ENCODE measurements at places on chromosomes 5 and 9.

DNA sequence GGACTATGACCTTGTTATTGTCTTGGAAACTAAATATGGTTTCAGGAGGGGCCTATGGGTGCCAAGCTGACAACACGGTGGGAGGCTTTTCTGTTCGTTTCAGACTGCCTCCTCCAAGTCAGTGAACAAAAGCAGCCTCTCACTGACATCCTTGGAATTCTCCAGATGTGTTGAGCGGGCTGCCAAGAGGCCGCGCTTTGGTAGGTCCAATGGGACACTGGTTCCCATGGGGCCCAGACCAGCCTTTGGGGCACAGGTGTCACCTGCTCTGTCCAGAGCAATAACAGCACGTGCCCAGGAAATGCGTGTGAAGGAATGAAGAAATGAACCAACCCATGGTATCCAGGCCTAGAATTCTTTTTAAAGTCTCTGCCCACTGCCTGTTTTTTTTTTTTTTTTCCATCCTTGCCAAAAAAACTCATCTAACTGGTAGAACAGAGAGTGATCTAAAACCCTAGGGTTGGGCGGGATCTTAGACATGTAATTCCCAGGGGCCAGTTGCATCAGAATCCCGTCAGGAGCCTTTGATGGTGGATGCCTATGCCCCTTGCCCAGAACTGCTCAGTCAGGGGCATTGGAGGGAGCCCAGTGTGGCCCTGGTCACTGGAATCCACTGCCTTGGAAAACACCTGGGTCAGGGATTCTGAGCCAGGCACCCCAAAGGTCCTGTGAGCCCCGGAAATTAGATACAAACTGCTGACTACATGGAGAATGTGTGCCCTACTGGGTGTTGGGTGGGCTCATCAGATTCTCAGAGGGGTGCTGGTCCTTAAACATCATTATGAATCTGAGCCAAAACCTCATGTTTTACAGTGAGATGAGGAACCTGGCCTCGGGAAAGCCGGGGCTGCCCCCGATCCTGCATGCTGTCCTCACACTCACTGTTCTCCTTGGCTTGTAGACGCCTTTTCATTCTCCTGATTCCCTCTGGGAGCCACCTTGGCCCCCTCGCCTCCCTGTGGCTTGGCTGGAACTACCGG lies 60.1 kb downstream of the GTF3C4 start:
- no peak for DNase-seq

DNA sequence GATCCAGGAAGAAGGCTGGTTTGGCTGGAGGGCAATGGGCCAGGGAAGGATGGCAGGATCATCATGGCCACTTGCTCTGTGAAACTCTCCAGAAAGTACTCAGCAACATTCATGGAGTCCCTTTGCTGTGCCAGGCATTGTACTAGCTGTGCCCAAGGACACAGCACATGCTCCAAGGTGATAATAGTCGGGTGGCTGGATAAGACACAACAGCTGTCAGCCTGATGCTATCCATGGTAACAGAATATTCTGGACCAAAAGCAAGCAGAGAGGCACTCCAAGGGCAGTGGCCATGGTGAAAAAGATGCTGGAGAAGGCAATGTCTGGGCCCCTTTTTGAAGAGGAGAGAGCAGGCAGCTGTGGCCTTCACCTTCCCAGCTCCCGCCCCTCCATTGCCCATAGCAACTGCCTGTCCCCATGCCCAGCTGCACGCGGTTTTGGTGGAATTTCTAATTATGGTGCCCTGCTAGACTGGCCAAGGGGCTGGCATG lies 113.8 kb upstream of the CPEB4 start:
- DNase-seq: no peak

DNA sequence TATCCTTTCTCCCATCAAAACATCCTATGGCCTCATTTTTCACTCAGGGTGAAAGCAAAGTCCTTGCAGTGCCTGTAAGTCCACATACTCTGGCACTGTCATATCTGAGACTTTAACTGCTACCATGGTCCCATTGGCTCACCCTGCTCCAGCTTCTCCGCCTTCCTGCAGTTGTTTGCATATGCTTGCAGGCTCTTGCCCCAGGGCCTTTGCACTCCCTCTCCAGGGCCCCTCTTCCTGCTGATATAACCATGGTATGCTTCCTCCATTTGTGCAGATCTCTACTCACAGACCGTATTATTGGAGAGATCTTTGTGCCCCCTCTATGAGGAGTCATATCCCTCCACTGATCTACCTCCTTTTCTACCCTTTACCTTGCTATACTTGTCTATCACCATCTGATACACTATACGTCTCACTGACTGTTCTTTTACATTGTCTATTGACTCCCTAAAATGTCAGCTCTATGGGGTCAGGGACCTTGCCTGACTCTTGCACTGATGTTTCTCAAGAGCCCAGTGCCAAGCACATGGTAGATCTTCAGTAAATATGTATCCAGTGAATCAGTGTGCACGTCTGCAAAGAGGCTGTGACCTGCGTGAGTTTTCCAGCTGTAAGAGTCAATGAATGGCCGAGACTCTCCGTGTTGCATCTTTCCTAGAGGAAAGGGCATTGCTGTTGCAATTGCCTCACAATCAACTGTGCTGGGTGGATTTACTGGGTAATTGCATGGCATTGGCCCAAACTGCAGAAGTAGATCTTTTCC lies 81.7 kb upstream of the CPEB4 start:
- DNase-seq: no peak

GRCh38 chr9:18438300-18438925 lies 35.5 kb upstream of the ADAMTSL1 start:
- DNase-seq: no peak

DNA sequence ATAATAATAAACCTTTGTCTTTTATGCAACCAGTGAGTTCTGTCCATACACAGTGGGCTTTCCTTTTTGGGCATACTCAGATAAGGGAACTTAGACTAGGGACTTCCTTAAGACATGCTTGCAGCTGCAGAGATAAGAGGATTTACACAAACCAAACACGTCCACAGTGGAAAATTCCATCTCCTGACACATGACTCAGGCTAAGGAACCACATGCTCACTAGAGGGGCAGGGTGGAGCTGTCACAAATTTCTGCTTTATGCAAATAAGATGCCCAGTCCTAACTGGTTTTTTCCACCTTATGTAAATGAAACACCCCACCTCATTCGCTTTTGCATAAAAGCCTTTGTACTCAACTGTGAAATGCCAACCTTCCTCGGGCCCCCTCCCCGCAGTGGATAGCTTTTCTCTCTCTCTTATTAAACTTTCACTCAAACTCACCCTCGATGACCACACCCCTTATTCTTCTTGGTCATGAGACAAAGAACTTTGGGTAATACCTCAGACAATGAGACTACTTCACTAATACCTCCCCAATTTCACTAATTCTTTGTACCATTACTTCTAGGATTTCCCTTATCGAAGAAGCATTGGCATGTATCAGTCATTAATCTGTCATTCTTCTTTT lies 170.3 kb upstream of the FTMT start:
- DNase-seq: no peak

DNA sequence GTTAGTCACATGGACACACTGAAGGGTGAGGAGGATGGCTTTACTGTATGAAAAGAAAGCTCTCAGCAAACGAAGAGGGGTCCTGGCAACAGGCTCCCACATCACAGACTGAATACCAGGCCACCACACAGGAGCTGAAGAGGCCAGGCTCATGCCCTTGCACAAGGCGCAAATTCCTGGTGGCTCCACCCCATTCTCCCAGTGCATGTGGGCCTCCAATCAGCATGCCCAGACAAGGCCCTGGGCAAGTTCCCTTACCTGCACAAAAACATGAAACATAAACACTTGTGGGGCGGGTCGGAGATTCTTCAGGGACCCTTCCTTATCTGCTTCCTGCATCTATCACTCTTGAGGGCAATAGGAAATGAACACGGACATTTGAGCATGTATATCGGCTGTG lies 935.8 kb upstream of the EDIL3 start:
- no peak for DNase-seq

DNA sequence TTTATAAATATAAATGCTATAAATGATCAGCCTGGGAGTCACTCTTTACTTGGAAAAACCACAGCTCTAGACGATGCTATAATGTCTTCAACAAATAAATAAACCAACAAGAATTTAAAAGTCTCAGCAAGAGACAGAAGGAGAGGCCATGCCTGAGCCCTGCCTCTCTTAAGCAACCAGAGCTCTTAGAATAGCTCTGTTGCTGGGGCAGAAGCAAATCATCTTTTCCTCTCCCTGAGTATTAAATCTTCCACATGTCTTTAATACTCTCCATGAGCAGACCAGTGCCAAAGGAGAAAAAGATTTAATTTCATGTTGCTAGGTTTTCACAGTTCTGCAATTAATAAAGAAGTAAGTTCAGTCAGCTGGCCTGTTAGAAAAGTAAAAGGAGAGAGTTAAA lies 408.0 kb upstream of the SLC30A5 start:
- DNase-seq: no peak

GRCh38 chr5:140141241-140141640 lies 15.5 kb downstream of the IGIP start:
- DNase-seq: no peak

DNA sequence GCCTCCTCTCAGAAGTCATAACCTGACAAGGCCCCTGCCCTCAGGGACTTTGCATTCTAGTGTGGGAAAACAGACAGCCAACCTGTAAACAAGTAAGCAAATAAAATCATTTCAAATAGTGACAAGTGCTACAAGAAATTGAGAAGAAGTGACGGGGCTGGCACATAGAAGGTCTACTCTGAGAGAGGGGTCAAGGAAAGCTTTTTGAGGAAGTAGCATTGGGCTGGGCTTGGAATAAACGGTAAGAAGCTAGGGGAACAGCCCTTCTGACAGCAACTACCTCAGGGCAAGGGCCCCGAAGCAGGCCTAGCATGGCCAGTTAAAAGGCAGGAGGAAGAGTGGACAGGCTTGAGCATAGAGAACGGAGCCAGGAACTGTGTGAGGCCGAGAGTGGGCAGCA lies 4.8 kb upstream of the SLC2A8 start:
- DNase-seq: no peak

DNA sequence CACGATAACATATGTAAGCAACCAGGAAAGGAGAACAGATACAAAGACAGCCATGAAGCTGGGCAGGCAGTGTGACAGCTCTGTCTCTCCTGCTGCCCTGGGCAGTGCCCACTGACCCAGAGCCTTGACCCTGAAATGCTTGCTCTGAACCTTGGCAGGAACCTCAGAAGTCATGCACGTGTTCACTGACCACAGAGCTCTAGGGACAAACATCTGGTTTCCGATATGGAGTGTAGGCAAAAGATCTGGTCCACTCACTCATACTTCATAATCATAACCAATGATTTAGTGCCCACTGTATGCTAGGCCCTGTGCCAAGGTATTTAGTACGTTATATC lies 102.6 kb downstream of the FSTL4 start:
- DNase-seq: no peak

- DNase-seq: no peak
Measured at GRCh38 chr5:106860398-106861044, 810.2 kb downstream of the EFNA5 start.

GRCh38 chr9:136411378-136411777 lies 920 bp downstream of the PMPCA start:
- DNase-seq: no peak

DNA sequence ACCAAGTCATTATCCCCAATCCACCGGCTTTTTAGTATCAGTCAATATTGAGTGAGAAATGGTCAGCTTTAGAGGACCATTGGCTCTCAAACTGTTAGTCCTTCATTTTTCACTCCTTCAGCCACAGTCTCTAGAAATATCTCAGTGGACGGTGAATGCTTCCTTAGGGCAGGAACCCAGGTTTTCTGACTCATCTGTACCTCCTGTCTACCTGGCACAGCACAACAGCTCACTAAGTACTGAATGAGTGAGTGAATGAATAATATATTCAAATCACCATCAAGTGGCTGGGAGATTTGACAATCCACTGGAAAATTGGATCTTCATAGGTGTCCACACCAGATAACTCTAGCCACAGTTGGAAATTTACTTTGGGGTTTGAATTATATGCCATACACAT lies 609.5 kb upstream of the CLINT1 start:
- no peak for DNase-seq

DNA sequence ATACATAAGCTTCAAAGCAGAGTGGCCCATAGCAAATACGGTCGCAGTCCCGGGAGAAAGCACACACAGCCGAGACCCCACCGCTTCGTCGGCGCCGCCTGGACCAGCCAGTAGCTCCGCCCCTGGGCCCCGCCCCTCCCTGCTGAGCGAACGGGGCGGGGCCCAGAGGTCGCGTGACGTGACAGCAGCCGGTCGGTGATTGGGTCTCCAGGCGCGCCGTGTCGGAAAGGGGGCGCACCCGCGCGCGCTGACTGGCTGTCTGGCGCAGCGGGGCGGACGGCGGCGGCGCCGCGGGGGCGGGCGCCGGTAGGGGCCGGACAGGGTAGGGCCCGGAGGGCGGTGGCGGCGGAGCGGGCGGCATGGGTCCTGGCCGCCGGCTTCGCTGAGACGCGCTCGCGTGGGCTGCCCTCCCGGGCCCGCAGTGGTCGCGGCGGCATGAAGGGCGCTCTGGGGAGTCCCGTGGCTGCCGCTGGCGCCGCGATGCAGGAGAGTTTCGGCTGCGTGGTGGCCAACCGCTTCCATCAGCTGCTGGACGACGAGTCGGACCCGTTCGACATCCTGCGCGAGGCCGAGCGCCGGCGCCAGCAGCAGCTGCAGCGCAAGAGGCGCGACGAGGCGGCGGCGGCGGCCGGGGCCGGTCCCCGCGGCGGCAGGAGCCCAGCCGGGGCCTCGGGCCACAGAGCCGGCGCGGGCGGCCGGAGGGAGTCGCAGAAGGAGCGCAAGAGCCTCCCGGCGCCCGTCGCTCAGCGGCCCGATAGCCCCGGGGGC lies at the start of gene HABP4:
TSS of gene HABP4 (plus strand) at position 325 of the 768 bp plus-strand sequence. CDS start at position 436, 111 bp downstream.
- DNase-seq: peak; percentile 95

DNA sequence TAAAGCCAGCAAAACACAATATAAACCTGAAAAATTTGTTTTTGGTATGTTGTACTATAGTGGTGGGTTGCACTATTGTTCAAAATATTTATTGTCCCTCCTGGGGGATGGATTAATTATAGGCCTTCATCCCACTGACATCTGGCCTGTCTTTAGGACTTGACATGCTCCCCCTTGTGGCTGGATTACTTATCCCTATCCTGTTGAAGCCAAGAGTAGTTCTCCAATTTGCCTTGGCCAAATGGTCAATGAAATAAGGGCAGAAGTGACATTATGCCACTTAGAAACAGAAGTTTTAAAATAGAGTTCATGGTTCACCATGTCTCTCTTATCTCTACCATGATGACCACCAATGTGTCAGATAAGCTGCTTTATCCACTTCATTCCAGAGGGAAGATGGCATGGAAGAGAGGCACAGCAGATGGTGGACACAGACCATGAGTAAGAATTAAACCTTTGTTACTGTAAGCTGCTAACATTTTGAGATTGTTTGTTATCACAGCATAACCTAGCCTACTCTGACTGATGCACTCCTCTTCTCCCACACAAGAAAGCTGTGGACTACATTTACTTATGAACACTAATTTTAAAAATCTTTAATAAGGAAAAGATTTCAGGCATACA lies 29.2 kb upstream of the ARHGEF28 start:
- peak; percentile 6 for DNase-seq

Measured in stimulated activated CD4-positive, alpha-beta T cell treated with anti-CD3 and anti-CD28 coated beads, Interleukin-15, amount 100 ng/mL, for 48 hours (primary cell).